ENCODE measurements at places on chromosomes 16 and 17. TPM values are rescaled to one million over a fixed set of nuclear protein-coding genes. Genes with fewer than 3 reads are reported as not detected.

DNA sequence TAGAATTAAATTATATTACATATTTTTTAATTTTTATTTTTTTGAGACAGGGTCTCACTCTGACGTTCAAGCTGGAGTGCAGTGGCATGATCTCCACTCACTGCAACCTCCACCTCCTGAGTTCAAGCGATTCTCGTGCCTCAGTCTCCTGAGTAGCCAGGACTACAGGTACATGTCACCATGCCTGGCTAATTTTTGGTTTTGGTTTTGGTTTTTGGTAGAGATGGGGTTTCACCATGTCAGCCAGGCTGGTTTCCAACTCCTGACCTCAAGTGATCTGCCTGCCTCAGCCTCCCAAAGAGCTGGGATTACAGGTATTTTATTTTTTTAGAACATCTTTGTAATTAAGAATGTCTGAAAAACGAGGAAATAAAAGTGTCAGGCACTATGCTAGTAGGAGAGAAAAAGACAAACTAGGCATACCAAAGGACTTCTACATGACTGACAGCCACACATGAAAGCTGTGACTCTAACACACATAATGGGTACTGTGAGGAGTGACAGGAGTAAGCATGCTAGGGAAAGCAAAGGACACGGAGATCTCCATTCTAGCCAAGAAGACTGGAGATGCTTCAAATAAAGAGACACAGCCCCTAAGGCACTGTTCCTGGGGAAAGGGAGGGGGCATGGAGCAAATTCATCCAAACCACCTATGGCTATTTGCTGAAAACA, 7.3 kb downstream of the GNA13 start:
- no peak for DNase-seq

DNA sequence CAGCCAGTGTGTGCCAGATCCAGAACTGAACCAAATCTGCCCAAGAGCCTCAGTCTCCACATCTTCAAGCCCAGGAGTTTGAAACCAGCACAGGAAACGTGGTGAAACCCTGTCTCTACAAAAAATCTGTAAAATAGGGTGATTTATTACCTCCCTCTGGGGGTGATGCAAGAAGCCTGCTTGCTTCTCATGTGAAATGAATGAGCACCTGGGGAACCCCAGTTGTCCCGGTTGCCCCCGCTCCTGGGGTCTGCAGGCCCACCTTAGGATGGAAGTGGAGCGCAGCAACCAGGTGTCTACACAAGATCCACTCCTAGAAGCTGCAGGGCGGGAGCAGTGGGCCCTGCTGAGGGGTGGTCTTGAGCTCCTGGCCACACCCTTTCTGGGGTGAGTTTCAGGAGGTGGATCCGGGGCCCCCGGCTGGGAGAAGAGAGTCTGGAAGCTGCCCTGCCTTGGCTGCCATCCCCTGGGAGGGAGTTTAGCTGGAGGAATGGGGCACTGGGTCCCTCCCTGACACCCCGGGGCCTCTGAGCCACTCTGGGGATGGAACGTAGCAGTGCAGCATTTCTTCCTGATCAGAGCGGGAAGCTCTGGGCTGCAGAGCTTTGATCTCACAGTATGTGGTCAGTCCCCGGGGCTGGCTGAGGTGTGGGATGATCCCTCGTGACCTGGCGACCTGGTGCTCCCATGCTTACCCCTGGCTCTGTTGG, 117.8 kb downstream of the RAB11FIP4 start:
- DNase-seq: no peak

- DNase-seq: no peak
These were observed 3.9 kb downstream of the ABAT start for GRCh38 chr16:8678068-8678927.

DNA sequence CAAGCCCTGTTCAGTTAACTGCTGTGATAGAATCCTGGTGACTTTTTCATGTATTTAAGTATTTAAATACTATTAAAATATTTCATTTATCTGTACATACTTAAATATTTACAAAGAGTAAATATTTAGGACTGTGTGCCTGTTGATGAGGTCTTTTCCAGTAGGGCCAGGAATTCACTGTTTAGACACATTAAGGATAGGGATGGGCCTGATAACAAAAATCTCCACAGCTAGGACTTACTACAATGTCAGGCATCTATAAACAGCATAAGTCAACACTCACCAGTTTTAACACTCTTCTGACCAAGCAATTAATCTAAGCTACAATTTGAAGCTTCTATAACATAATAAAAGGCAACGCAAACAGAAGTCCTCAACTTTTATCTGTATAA, 47.6 kb downstream of the MARVELD3 start:
- DNase-seq: no peak

DNA sequence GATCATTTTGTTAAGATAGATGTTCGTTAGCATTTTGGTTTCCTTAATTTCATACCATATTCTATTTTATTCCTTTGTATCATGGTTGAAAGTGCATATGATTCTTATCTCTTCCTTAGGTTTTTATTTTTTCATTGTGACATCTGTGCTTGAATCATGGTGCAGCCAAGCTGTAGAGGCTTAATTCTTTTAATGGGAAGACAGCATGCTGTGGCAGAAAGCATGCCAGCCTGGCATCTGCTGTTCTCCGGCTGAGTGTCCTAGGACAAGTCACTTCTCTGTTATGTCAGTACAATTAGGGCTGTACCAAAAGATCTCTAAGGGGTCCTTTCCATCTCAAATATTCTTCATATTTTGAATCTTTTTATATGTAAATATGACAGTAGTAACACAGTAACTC, 68.5 kb upstream of the PMFBP1 start:
- DNase-seq: no peak

DNA sequence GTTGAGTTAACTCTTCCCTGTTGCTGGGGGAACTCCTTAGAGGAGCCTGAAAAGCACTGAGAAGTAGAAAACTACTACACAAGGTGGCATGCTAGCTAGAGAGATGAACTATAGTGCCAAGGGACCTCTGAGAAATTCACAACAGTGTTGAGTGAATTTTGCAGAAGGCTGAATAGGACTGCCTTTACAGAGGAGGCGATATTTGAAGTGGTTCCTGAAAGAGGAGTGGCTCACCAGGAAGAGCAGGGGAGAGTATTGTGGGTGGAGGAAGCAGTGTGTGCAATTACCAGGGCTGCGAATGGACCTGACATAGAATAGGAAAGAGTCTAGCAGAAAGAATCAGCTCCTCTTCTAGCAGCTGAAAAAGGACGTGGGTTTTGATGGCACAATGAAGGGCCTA, 66.4 kb downstream of the CDK5R1 start:
- no peak for DNase-seq

- no peak for DNase-seq
These were observed 65.2 kb upstream of the SIAH1 start for GRCh38 chr16:48450367-48450766.

GRCh38 chr16:50388496-50388895, 19.7 kb upstream of the BRD7 start:
- DNase-seq: no peak

DNA sequence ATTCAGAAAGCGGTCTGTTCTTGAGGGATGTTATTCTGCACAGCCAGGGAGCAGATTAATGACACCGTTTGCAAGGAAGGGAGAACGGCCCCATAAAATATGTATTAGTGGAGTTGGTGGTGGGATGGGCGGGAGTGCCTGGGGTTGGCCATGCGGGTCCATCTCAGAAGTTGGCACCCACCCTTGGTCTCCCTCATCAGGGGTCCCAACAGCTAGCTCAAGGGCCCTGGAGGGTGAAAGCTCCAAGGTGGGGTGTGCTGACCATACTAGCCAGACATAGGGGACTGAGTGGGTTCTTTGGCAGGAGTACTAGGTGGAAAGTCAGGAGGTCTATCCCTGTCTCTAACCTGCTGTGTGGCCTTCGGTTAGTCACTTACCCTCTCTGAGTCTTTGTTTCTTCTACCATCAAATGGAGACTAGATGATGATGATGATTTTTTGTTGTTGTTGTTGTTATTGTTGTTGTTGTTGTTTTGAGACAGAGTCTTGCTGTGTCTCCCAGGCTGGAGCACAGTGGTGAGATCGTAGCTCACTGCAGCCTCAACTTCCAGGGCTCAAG, 83.2 kb upstream of the BRD7 start:
- no peak for DNase-seq

- DNase-seq: no peak
These were observed 6.7 kb upstream of the PHKG2 start for GRCh38 chr16:30741461-30741914.

- DNase-seq: no peak
These were observed 1.0 kb upstream of the ENDOV start for GRCh38 chr17:80413771-80414507.

DNA sequence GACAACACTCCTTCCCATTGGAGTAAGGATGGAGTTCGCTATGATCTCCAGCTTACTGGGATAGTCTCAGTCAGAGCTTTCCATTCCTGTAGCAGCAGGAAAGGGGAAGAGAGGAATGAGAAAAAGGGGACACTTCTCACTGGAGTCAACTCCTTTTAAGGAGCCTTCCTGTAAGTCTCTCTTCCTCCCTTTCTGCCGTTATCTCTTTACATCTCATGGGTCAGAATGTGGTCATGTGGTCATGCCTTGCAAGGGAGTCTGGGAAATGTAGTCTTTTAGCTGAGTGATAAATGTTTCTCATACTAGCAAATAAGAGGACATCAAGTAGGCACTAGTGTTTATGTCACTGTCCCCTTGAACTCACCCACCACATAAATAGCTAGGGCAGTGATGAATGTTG, 227.3 kb downstream of the HAPSTR1 start:
- no peak for DNase-seq

GRCh38 chr16:54748611-54749190, 182.0 kb upstream of the IRX5 start:
- DNase-seq: no peak

Gene TPPP3
- 0.61 TPM for total RNA-seq
